Myocyte (in vitro differentiated cells): ENCODE measurements at places on chromosomes 6 and 20.

DNA sequence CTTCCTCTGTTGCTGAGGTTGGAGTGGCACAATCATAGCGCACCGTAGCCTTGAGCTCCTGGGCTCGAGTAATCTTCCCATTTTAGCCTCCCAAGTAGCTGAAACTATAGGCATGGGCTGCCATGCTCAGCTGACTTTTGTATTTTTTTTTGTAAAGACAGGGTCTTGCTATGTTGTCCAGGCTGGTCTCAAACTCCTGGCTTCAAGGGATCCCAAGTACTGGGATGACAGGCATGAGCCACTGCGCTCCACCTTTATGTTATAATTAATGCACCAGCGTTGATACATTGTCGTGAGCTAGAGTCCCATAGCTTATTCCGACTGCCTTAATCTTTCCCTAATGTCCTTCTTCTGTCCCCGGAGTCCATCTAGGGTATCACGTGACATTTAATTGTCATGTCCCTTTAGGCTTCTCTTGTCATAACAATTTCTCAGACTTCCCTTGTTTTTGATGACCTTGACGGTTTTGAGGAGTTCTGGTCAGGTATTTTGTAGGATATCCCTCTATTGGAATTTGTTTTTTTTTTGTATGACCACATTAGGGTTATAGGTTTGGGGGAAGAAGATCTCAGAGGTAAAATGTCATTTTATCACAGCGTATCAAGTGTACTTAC, 63.9 kb downstream of the CEBPB start:
- no peak for DNase-seq

- no peak for DNase-seq
Observed at GRCh38 chr6:21653905-21654304, 60.4 kb downstream of the SOX4 start.

GRCh38 chr6:43334466-43335095, 26.0 kb upstream of the CRIP3 start:
- DNase-seq = peak; percentile 92

GRCh38 chr6:108380876-108381275, 86.0 kb downstream of the AFG1L start:
- no peak for DNase-seq

DNA sequence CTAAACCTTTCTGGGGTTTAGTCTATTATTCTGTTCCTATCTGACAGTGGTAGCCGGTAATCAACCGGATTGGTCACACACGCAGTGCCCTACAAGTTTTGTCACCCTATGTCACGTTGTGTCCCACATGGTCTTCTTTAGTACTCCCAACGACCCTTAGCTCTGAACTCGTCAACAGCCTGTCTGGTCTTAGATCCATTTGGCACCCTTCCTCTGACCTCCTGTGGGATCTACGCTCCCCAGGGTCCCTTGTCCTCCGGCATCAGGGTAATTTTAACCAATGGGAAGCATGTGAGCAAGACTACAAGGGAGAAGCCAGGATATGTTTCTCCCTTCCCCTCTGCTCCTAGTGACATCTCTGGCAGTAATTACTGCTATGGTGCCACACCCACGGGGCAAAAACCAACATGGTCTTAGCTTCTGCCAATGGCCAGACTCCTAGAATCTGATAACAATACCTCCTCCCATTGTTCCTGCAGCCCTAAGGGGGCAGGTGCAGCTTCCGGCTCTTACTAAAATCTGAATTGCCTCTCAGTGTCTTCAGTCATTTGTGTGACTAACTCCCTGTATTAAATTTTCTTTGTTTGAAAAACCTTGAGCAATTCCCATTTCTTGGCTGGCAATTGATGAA, 56.6 kb downstream of the MAFB start:
- DNase-seq = no peak

DNA sequence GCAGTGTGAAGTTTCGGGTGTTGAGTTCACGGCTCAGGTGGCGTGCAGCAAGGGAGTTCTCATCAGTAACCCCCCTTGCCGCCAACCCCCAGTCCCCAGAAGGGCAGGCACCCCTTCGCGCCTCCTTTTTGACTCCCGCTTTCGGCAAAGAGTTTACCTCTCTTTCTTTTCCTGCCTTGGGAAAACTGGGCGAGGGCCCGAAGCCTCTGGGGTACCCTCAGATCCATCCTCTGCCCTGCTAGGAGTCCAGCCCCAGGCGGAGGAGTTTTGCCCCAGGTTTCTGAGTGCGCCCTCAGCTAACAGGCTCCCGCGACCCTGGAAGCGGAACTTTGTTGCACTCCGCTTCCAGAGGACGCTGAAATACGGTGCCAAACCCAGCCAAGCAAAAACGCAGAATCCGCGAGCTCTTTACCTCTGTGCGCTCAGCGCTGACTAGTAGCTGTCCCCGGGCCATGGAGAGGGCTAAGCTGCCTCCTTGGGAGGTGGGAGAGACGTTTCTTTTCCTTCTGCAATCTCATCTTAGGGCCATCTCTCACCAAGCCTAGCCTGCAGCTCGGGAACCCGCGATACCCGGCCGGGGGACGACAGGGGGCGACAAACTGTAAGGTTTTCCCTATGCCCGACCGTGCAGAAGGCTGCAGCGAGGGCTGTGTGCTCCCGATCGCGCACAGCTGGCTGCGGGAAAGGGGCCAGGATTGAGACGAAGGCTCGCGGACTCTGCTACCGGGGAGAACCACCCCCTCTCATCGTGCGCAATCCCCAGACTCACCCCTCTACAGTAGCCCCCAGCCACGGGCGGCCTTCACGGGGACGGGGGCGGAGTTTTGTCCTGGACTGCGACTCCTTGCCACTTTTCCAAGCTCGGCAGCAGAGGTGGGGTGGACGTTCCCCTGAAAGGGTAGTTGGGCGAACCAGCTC, 2.7 kb upstream of the PAX1 start:
- DNase-seq = peak; percentile 24

GRCh38 chr6:3481640-3482039, 24.8 kb upstream of the SLC22A23 start:
- no peak for DNase-seq

GRCh38 chr6:170163405-170164170, 127.3 kb downstream of the DLL1 start:
- DNase-seq = no peak

- no peak for DNase-seq
Observed at GRCh38 chr6:154650351-154650750, 82.9 kb upstream of the SCAF8 start.

- peak; percentile 68 for DNase-seq
Observed at GRCh38 chr6:4270001-4270400, 134.6 kb upstream of the ECI2 start.

DNA sequence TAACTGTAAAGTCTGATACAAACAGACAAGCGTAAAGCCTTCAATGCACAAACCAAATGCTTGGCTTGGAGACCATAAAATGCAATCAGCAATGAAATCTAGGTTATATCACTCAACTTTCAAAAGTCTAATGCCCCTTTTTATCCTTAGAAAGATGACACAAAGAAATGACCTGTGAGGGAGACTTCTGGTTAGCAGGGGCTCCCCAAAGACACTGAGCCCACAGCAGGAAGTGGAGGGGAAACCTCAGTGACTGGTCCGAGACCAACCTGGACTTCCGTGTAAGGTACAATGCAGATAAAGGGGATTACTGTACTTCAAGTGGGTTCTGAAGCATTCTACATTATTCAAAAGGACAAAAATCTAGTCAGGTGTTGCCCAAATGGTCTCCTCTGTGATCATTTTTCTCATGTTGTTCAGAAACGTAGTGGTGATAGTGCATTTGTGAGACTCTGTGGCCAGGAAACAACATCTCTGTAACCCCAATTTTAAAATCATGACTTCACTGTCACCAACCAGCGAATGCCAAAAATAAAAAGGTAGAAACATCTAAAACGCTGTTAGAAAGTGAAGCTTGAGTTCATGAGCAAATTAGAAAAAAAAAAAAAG, 88.2 kb downstream of the HIVEP2 start:
- no peak for DNase-seq

DNA sequence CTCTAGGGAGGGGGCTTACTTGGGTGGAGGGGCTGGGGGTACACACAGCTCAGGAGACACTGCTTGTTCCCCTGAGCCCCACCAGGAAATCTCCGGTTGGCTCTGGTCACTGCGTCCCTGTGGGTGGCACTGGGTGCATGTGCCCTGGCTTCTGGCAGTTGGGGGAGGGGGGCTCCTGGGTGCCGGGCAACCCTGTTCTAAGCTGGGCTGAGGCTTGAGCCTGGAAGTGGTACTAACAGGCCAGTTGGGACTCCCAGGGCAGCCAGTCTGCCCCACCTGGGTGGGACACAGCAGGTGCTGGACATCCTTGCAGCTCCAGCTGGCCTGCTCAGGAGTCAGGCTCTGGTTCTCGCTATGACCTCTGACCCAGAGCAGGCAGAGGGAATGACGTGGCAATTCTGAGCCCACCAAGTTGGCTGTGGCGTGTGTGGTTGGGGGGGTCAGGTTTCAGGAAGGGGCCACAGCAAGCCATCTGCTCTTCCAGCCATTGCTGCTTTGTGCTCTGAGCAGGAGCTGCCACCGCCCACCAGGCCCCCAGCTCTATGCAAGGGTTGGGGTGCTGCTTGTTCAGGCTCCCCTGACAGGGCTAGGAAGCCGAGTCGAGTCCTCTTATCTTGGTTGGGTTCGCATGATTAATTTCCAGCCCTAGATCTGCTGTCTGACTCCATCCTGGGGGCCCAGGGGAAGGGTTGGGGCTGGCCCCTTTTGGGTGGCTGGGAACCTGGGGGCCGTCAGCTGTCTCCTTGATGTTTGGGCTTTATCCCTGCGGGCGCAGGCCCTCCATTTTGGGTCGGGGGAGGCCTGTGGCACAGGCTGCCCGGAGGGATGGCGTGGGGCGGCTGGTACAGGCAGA, 590 bp downstream of the C20orf204 start:
- peak; percentile 69 for DNase-seq

- DNase-seq = peak; percentile 79
Observed at GRCh38 chr6:11766589-11767450, 11.8 kb downstream of the ADTRP start.

GRCh38 chr20:54152227-54153040, 21.4 kb downstream of the CYP24A1 start:
- no peak for DNase-seq

DNA sequence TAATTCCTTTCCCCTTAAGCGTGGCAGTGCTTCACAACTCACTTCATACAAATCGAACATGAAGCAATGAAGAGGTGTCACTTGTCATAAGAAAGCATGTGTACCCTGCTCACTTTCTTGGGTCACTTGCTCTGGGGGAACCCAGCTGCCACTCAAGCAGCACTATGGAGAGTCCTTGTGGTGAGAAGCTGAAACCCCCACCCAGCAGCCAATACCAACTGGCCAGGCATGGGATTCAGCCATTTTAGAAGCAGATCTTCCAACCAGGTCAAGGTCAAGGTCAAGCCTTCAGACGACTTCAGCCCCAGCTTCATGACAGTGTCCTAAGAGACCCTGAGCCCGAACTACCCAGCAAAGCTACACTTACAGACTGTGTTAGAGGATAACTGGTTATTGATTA, 62.8 kb downstream of the PSMB1 start:
- peak; percentile 24 for DNase-seq

DNA sequence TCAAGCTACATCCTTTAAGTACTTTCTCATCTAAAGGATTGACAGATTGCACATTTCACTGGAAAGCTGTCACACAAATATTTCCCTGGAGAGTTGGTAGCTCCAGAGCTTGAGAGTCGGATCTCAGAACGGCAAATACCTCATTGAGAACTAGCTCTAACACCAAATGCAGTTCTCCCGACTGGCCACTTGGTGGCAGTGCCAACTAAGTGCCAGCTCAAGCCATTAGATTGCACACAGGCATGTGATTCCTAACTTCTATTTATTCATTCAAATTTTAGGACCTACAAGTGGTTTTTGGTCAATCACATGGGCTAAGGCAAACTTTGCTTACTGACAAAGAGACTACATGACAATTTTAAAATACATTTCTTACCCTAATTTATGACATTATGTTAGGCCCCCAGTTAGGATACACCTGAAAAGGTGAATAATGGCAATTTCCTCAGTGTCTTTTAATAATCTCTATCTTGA, 7.9 kb upstream of the MCHR2 start:
- peak; percentile 69 for DNase-seq

GRCh38 chr20:1651268-1652058, 6.1 kb downstream of the SIRPG start:
- no peak for DNase-seq

DNA sequence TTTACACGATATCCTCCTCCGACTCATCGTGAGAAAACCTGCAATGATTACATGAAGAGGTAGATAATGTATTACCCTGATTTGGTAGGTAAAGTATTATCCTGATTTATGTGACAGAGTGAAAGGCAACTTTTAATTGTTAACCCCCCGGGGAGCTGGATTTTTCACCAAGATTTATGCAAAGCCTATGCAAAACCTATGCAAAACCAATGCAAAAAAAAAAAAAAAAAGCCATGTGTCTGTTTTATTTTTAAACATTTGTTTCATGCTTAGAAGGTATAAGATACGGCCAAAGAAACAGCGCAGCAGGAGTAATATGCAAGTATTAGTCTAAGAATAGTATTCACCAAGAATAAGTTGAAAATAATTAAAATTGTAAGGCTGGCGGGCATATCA, 109.9 kb downstream of the IPCEF1 start:
- no peak for DNase-seq

DNA sequence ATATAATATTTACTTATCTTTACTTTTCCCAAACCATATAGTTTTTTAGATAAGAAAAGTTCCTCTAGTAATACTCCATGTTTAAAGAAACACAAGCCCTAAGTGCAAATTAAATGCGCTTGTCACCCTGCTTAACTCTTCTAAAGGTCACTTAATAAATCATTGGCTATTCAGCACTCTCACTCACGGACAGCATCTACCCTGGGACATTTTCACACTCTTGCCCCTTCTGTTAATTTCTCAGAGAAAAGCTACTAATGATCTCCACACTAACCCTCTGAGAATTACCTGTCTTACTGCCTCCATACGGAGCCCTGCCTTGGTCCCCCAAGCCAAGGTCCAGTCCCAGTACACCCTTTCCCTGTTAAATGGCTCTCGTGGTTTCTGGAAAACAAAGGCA, 102.2 kb downstream of the NRN1 start:
- DNase-seq = peak; percentile 46

- peak; percentile 69 for DNase-seq
Observed at GRCh38 chr6:125974214-125974866, 12.0 kb upstream of the TRMT11 start.

- DNase-seq = no peak
Observed at GRCh38 chr6:18439581-18439980, 52.4 kb downstream of the RNF144B start.

- DNase-seq = no peak
Observed at GRCh38 chr6:152112491-152113261, 305.2 kb downstream of the ESR1 start.

GRCh38 chr6:20948556-20948955, 414.3 kb downstream of the CDKAL1 start:
- no peak for DNase-seq

- peak; percentile 18 for DNase-seq
Observed at GRCh38 chr6:33392595-33392948, 949 bp downstream of the KIFC1 start.

DNA sequence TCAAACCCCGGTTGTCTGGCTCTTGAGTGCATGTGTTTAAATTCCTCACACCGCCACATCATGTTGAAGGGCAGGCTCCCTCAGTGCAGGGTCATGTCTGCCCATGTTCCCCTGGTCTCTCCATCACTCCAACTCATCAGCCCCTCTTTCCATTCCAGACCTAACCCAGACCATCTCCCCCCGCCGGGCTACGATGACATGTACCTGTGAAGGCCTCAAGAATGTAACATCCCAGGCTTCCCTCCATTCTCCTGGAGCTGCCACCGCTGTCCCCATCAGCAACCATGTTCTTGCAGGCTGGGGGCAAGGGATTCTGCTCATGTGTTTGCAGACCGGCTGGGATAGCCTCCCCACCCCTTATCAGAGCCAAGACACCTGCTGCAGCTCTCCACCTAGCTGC, 19.9 kb downstream of the TMEM74B start:
- DNase-seq = no peak
